ENCODE measurements at places on chromosomes 3 and 15.

- DNase-seq = no peak
These were observed 179.1 kb downstream of the AKAP13 start for GRCh38 chr15:85559530-85559929.

DNA sequence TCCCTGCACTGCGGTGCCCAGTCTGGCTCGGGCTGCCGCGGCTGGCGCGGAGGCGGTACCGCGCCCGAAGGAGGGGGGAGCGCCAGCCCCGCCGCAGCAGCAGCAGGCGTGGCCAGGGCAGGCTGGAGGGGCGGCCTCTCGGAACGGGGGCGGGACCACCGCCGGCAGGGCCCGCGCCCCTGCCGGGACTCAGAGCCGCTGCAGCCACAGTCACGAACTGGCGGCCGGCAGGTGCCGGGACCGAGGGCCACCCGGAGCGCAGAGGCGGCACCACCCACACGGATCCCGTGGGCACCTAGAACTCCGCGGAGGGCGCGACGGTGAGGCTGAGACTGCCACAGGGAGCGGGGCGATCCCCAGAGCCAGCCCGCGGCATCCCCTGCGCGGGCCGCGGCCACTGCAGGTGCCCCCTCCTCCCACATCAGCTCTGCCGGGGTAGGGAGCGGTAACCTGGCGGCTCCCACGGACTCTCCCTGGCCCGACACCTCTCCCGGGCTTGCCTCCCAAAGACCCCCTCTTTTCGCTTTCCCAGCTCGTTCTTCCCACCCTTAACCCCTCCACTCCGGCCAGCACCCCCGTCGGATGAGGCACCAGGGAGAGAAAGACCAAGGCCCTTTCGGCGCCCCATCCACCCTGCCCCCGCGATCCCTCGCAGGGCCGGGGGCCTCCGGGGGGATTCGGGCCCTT is at the start of gene VWA5B2:
Gene VWA5B2, plus strand, starts transcription at position 192 of the 687 bp plus-strand sequence. CDS start 944 bp downstream, outside the sequence.
- DNase-seq = peak; percentile 65

DNA sequence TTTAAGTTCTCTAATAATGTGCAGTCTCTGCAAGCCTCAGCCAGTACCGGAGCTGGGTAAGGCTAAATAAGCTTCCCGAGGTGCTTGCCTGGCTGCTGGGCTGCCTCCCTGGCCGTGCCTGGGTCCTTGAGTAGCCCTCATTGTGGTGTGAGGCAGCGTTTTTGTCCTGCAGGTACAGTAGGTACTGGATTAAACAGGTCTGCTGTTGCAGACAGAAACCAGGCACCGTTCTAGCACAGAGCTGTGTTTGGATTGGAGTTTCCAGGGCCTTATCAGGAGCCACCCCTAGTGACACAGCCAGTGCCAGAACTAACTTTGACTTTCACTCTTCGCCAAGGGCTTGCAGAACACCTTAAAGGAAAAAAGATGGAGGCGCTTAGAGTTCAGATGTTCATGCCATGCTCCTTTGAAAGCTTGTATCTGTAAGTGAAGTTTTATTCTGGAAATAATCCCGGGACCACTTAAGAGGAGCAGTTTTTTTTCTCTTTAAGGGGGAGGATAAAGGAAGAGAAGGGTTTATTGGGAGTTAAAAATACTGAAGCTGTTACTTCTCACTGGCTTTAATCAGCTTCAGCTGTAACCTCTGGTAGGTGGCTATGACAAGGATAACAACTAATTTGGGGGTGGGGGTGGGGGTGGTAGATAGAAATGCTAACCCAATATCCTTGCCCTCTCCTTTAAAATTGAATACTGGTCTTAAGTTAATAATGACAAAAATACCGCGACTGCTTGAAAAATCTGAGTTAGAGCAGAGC is 126.8 kb downstream of the MITF start:
- DNase-seq = no peak

GRCh38 chr3:112769286-112769978 is 77.2 kb downstream of the CD200R1L start:
- no peak for DNase-seq

- no peak for DNase-seq
These were observed 20.1 kb downstream of the TIPARP start for GRCh38 chr3:156694536-156694935.

- no peak for DNase-seq
These were observed 13.6 kb upstream of the GATM start for GRCh38 chr15:45391746-45392583.

- DNase-seq = peak; percentile 16
These were observed 815 bp downstream of the SPINT1 start for GRCh38 chr15:40844696-40845030.

DNA sequence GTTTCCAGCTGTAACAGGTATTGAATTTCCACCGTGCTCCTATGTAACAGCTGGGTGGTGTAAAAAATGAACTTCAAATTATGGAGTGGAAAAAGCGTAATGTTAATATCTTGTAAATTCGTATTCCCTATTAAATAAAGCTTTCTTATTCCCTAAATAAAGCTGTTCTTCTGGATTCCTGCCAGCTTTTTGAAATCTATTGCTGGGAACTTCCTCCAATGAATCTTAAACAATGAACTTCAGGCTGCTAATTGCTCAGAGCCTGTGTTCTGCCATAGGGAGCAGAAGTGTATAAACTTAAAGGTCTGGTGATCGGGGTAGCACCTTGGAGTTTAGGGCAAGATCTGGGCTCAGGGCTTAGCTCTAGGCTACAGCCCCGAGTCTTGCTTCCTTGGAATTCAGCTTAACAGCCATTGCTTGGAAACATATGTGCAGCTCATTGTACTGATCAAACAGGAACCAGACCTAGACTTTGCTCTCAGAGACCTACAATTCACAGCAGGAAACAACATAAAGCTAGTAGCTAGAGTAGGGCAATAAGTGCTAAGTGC is 1.4 kb downstream of the ARL14 start:
- DNase-seq = no peak

DNA sequence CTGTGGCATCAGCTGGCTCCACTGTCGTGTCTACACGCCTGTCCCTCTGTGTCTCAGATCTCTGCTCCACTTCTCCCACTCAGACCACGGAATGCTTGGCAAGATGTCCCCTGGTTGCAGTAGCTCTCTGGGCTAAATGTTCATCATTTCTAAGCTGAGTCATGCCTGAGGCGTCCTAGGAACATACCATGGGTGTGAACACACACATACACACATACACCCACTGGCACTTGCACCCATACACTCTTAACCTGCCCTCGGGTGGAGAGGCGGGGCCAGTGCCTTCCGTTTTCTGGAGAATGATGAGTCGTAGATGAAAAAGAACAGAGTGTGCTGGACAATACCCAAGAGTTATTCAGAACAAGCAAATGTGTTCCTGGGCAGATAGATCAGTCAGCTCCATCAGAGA is 72.4 kb downstream of the SENP2 start:
- no peak for DNase-seq

DNA sequence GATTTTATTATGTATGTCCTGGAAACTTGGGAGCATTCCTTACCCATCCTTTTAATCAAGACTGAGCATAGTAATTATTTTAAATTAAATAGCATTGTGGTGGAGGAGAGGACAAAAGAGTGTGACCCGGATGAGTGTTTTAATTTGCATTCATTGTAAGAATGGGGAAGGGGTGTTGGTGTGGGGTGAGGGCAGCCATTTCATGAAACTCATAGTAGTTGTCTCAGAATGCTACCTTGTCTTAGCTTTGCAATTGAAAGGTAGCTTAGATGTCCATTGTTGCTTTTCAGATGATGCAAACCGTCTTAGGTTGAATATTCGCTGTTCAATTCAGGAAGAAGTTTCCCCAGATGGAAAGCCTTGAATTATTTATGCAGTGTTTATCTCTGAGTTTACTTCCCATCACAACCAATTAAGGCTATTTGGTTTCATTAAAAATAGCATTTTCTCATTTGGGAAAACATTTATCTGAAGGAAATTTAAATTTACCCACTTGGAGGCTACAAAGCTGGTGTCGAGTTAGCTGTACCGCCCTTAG is 328.4 kb downstream of the FEZF2 start:
- DNase-seq = no peak

DNA sequence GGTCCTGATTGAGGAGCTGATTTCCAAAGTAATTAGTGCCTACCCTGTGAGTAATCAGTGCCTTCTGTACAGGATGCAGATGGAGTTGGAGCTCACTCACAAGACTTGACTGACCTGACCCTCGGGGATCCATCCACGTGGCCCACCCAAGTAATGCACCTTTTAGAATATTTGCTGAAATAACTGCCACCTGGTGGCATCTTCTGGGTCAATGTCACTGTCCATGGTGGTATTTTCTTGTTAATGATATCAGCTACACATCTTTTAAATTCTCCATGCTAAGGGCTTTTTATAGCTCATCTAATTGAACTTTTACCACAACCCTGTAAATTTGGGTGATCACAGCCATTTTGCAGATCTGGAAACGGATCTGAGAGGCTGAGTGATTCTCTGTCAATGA is 74.3 kb upstream of the ANKRD34C start:
- no peak for DNase-seq

- no peak for DNase-seq
These were observed 744.0 kb upstream of the SGO1 start for GRCh38 chr3:20930034-20930433.

DNA sequence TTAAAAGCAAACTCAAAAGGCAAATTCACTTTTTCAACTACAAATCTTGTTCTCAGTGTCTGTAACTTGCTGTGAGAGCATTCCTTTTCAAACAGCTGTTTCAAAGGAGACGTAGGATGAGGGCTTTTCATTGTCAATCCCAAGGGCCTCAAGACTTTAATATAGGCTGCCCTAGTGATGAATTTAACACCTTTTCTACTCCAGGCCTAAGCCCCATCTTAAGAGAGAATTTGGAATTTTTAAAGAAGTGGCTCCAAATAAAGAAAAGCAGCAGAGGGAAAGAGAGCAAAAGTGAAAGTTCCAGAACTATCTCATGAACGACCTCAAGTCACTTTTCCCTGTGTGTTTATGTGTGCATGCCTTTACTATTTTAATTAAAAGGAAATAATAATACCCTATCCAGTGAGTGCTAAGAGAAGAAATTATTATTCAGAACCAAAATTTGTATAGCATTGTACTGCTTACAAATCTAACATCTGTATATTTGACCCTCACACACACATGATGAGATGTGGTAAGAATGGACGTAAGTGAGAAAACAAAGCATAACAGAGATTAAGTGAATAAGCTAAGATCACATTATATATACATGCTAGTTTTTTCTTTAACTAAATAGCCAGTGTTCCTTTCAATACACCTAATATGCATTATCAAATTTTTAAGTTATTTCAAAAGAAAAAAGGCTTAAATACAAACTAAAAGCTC is 196.4 kb downstream of the VGLL3 start:
- no peak for DNase-seq

GRCh38 chr15:69034352-69034751 is 19.9 kb downstream of the NOX5 start:
- DNase-seq = no peak

GRCh38 chr15:100999369-100999768 is 80.2 kb downstream of the LRRK1 start:
- no peak for DNase-seq

- peak; percentile 2 for DNase-seq
These were observed 27.6 kb downstream of the RFT1 start for GRCh38 chr3:53102601-53103147.

DNA sequence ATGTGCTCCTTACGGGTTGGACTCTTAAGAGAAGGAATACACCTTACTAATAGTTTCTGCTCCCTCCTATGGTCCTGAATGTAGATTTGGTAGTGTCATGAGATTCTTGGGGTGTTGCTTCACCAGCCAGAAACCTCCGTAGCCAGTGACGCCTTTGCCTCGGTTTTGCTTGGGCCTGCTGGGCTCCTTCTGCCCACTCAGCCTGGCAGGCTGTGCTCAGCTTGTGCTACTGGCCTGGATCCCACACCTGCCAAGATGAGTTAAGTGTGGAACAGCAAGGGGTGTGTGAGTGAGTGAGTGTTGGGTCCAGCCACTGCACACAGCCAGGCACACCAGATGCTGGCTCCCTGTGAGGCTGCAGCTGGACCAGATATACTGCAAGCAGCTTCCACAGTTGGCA is 560.1 kb downstream of the NLGN1 start:
- no peak for DNase-seq

DNA sequence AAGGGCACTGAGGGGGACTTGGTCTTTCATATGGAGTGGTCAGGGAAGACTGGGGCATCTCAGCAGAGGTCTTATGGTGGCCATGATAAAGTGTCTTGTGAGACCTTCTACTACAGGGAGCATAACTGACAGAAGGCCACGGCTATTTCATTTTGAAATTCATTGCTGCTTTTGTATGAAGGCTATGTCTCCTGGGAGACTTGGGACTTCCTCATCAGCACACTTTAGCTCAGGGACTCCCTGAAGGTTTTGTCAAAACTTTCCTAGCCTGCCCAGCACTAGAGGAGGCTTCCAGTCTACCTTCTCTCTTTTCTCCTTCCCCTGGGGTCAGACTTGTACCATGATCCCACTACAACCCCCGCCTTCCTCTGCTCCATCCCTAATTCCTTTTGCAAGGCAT is 77.2 kb upstream of the RASGRF1 start:
- DNase-seq = no peak

GRCh38 chr15:71069693-71070092 is 45.6 kb upstream of the THSD4 start:
- DNase-seq = no peak

DNA sequence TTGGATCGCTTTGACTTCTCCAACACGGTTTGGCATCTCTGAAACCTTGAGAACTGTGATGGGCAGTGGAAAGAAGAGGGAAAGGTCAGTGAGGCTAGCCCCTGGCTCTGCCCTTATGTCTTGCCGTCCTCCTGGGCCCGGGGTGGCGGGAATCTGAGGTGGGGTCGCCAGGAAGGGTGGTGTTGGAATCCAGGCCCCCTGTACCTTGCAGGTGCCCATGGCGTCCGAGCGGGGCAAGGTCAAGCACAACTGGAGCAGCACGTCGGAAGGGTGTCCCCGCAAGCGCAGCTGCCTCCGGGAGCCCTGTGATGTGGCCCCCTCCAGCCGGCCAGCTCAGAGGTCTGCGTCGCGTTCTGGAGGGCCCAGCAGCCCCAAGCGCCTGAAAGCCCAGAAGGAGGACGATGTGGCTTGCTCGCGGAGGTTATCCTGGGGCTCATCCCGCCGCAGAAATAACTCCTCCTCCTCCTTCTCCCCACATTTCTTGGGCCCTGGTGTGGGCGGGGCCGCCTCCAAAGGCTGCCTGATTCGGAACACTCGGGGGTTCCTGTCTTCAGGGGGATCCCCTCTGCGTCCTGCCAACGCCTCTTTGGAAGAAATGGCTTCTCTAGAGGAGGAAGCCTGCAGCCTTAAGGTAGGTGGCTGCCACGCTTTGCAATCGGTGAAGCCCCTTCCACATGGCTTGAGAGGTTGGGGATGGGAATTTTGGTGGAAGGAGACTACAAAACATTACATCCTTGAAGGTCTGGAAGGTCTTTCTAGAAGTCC is 907 bp downstream of the TATDN2 start:
- DNase-seq = peak; percentile 25

GRCh38 chr15:100794008-100794407 is 85.6 kb upstream of the ALDH1A3 start:
- no peak for DNase-seq

GRCh38 chr3:169118666-169119370 is 544.7 kb downstream of the MECOM start:
- no peak for DNase-seq
